ENCODE measurements at places on chromosomes 3 and 15.

DNA sequence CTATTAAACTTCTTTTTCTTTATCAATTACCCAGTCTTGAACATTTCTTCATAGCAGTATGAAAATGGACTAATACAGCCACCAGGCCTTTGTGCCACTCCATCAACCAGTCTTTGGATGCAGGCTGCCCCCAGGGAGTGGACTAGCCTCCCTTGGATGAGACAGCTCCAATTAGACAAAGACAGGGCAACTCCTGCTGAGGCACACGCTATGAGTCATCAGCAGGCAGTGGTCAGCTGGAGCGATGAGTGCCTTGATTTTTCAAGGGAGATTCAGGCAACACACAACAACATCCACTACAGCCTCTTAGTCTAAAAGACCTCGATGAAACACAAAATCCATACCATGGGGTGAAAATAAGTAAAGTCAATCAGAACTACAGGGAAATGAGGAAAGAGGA is 160.1 kb downstream of the ARRDC4 start:
- DNase-seq, result no peak

DNA sequence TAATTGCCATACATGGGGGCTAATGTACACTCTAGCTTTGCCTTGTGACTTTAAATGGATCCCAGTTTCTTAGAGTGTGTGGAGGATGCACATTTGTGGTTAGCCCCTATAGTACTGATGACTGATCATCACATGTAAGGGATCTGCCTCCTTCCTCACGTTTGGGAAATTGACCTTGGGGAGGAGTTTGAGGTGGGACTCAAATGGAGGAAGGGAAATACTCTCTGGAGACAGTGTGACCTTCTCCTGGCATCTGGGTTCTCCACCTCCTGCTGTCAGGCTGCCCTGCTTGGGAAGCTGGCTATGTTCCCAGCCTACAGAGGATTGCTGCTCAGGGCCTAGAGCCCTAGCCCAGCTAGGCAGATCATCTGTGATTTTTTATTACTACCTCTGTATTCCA is 48.7 kb downstream of the PPM1L start:
- DNase-seq, result no peak

GRCh38 chr3:12046406-12046805 is 42.2 kb downstream of the SYN2 start:
- DNase-seq, result peak; percentile 33

- no peak for DNase-seq
Observed at GRCh38 chr3:60364475-60364874, 886.8 kb downstream of the FHIT start.

GRCh38 chr3:16151109-16151508 is 23.4 kb upstream of the GALNT15 start:
- peak; percentile 71 for DNase-seq
